NCI-H187 treated with DMSO at 0.1 percent for 48 hours (cell line): ENCODE measurements at places on chromosomes 5 and 9.
A peak's percentile ranks its signal among the peaks of the same experiment; 100 is the strongest.

- no peak for DNase-seq
Observed at GRCh38 chr9:34957492-34958410, at the start of gene PHF24. Gene PHF24, plus strand, starts transcription at chr9:34958285. Its CDS starts 13,014 bp downstream, at chr9:34971299.

GRCh38 chr9:74379718-74380117 lies 117.4 kb upstream of the RORB start:
- peak; percentile 20 for DNase-seq

GRCh38 chr5:102594192-102594591 lies 95.4 kb upstream of the SLCO6A1 start:
- DNase-seq: no peak

GRCh38 chr9:113511856-113512761 lies 48.6 kb downstream of the RGS3 start:
- no peak for DNase-seq

GRCh38 chr9:85224729-85225128 lies 517.0 kb downstream of the AGTPBP1 start:
- DNase-seq: no peak

DNA sequence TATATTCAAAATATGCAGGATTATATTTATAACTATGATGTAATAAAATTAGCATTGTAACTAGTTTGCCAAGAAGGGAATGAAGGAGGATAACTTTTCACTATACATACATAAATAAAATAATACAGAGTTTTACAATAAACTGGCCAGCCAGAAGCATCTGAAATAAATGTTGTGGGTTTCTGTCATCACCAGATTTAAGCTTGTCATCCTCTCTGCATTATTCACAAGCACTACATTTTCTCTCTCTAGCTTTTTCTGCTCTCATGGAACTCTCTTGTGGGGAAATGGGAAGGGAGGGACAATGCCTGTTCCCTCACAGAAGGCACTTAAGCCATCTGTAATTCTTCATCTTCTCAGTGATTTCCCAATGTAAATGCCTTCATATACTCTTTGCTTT lies 626.8 kb downstream of the SEMA5A start:
- DNase-seq: no peak

DNA sequence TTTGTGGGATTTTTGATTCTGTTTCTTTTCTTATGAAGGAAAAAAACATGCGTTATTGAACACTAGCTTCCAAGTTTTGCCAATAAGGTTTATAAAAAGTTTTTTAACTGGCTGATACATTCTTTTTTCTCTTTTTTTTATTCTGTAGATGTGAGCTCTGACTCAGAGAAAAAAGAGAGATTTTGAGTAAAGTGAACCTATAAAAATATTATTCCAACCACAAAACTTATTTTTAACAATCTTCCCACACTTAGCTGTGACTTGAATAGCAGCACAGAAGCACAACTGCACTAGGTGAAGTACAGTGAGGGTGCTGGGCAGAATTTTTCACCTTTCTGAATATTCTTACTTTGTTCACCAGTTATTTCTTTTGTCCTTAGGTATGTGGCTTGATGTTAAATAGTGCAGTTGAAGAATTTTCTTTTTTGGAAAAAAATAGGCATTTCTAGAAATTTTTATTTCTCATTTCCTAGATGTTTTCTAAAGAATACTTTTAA lies 41.6 kb downstream of the CHSY3 start:
- DNase-seq: no peak
